ENCODE measurements at places on chromosomes 4 and X. TPM values are rescaled to one million over a fixed set of nuclear protein-coding genes. Genes with fewer than 3 reads are reported as not detected.

GRCh38 chrX:105753411-105753810, 68.9 kb upstream of the NRK start:
- no peak overlapping the region for H3K4me3 ChIP-seq
- H3K27me3 ChIP-seq: no peaks in the 10 kb centered on the region
- no peaks in the 10 kb centered on the region for H3K36me3 ChIP-seq
- no peak for DNase-seq

- no peak for DNase-seq
- H3K27ac ChIP-seq: no peak overlapping the region
- H3K4me1 ChIP-seq: no peaks in the 10 kb centered on the region
- no peak overlapping the region for H3K4me3 ChIP-seq
Measured at GRCh38 chr4:21469438-21470300, 478.9 kb downstream of the KCNIP4 start.

DNA sequence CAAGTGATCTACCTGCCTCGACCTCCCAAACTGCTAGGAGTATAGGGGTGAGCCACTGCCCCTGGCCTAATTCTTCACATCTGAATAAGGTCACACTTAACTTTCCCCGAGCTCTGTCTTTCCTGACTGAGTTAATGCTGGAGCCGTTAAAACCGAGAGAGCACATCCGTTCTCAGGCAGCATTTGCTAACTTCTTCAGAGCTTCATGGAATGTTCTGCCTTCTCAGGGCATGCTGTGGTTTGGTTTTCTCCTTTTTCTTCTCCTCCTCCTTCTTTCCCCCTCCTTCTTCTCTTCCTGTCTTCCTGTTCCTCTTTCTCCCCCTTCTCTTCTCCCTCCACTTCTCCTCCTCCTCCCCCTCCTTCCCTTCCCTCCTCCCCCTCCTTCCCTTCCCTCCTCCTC, 119.9 kb downstream of the ASMT start:
- DNase-seq: no peak
- H3K4me3 ChIP-seq: no peak overlapping the region
- peaks cover 3% of the 10 kb centered on the region for H3K36me3 ChIP-seq
- no peaks in the 10 kb centered on the region for H3K4me1 ChIP-seq
- H3K27me3 ChIP-seq: no peaks in the 10 kb centered on the region

- no peak overlapping the region for H3K4me3 ChIP-seq
- DNase-seq: no peak
- H3K27ac ChIP-seq: no peak overlapping the region
- H3K27me3 ChIP-seq: no peaks in the 10 kb centered on the region
- peaks cover 3% of the 10 kb centered on the region for H3K4me1 ChIP-seq
Measured at GRCh38 chr4:105197777-105198176, 51.1 kb downstream of the TET2 start.

DNA sequence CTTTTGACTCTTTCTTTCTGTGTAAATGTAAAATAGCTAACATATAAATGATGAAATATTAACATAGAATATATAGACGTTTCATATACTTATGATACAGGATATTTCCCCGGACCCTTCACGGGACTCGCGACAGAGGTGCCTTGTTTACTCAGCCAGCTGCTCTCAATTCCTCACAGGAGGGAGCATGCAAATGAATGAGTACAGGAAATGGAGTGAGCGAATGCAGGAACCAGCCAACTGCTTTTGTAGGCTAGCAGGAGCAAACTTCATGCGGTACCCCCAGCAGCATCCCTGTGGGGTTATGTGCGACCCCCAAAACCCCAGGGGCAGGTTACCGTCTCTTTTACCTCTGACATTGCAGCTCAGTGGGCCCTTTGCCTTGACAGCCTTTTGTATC, 110.3 kb upstream of the PDHA2 start:
- H3K36me3 ChIP-seq: no peaks in the 10 kb centered on the region
- no peaks in the 10 kb centered on the region for H3K27me3 ChIP-seq
- H3K4me1 ChIP-seq: no peaks in the 10 kb centered on the region
- no peak overlapping the region for H3K4me3 ChIP-seq

DNA sequence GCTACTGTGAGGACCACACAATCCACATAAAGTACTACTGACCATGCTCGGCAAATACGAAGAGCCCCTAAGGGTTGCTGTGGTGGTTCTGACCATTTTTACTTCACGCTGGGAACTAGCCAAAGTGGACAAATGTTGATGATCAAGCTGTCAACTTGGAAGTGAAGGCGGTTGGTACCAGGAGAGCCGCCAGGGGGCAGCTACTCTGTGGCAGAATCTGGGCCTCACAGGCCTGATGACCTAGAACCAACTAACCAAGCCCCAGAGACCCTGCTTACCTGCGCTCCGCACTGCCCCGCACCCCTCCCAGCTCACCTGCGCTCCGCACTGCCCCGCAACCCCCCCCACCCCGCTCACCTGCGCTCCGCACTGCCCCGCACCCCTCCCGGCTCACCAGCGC, 5.6 kb downstream of the GAK start:
- H3K4me3 ChIP-seq: no peak overlapping the region
- peaks cover 66% of the 10 kb centered on the region for H3K4me1 ChIP-seq
- H3K36me3 ChIP-seq: peaks cover 5% of the 10 kb centered on the region
- no peak overlapping the region for H3K27ac ChIP-seq
- no peaks in the 10 kb centered on the region for H3K27me3 ChIP-seq

DNA sequence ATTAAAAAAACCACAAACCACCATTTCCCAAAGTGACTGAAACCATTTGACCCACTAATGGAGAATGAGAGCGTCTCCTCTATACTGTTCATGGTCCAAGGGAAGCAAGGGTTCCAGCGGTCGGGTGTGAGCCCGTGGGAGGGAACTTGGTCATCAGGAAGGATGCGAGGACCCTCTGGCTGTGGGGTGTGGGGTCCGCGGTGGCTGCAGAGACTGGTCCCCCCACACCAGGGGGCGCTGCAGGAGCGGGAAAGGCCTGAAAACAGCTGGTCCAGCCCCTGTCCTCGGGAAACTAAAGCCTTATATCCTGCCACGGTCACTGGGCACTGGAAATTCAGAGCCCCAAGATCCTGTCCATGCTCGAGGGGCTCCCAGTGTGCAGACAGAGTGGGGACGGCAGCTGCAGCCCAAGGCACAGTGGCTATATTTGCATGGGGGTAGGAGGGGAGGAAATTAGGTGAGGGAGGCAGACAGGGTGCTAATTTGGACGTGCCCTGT, 4.3 kb downstream of the BLOC1S4 start:
- DNase-seq: peak; percentile 74
- peaks cover 3% of the 10 kb centered on the region for H3K36me3 ChIP-seq
- no peaks in the 10 kb centered on the region for H3K27me3 ChIP-seq

DNA sequence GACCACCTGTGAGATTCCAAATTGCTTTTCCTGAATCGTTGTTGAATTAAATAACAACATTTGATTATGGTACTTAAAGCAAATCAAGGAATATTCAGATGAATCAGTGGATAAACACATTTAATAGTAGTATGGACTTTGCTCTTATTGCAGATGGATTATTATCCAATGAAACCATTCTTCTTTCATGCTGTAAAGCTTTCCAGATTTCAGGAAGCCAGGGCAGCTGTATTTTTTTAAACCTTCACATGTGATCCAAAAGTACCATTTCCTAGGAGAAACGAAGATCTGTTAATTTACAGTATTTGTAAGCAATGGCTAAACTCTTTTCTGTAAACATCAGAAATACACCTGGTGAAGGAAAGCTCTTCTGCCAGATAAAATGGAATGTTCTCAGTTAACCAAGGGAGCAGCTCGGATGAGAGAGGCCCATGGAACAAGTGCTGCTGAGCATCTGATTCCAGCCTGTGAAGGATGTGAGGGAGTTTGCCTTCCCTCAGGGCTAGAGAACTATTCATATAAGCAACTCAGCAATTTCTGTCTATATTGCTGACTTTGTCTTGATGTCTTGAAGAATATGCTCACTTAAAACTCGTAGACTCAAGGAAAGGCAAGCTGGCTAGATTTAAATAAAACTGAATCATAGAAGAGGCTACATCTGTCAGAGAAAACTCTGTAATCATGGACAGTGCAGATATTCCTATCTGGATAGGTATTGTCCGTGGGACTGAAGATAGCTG, 94.4 kb upstream of the LIMCH1 start:
- no peak overlapping the region for H3K27ac ChIP-seq
- no peak overlapping the region for H3K4me3 ChIP-seq
- H3K27me3 ChIP-seq: no peaks in the 10 kb centered on the region
- H3K36me3 ChIP-seq: no peaks in the 10 kb centered on the region
- no peak for DNase-seq

DNA sequence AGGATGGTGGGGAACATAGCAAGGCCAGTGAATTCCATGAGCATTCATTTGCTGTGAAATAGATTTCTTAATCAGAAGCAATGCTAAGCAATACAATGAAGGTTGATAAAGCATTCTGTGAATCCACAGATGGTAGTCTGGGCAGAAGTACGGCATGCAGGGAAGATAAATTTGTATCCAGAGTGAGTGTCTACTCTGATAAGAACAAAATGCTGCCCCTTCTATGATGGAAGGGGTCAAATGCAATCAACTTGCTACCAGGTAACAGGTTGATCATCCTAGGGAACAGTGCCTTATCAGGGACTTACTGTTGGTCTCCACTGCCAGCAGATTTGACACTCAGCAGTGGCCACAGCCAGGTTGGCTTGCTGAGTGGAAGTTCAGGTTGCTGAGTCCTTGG, 189.4 kb downstream of the MAB21L2 start:
- no peaks in the 10 kb centered on the region for H3K4me1 ChIP-seq
- no peak for DNase-seq
- no peak overlapping the region for H3K4me3 ChIP-seq
- H3K27ac ChIP-seq: no peak overlapping the region
- no peaks in the 10 kb centered on the region for H3K27me3 ChIP-seq
- peaks cover 4% of the 10 kb centered on the region for H3K36me3 ChIP-seq

GRCh38 chr4:62292911-62293310, 1092.8 kb downstream of the ADGRL3 start:
- H3K4me1 ChIP-seq: no peaks in the 10 kb centered on the region
- no peak overlapping the region for H3K27ac ChIP-seq
- H3K27me3 ChIP-seq: no peaks in the 10 kb centered on the region
- no peak overlapping the region for H3K4me3 ChIP-seq
- DNase-seq: no peak
- H3K36me3 ChIP-seq: no peaks in the 10 kb centered on the region

DNA sequence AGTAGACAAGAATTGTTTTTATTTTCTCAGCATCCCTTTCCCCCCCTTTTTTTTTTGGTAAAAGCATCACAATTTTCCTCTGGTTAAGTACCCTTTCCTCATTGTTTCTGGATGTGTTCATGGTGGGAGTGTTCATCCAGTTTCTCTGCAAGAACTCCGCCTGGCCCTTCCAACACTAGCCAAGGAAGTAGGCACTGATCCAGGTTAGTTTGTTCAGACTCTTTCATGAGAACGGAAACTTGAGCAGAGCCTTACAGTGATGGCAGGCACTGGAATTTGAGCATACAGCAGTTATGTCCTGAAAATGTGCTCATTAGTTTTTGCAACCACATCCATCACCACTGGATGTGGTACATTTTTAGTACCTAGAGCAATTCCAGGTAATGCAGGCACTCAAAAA, 336.1 kb upstream of the BOD1L1 start:
- H3K4me3 ChIP-seq: no peak overlapping the region
- H3K4me1 ChIP-seq: no peaks in the 10 kb centered on the region
- no peak for DNase-seq
- no peaks in the 10 kb centered on the region for H3K27me3 ChIP-seq

GRCh38 chr4:183443655-183444213, 702 bp upstream of the CDKN2AIP start:
- peak overlapping the region; percentile 96 for H3K27ac ChIP-seq
- H3K36me3 ChIP-seq: peaks cover 24% of the 10 kb centered on the region
- H3K4me1 ChIP-seq: peaks cover 47% of the 10 kb centered on the region
- H3K4me3 ChIP-seq: peak overlapping the region; percentile 84
- peak; percentile 62 for DNase-seq

Gene RTL3
- not detected for total RNA-seq

DNA sequence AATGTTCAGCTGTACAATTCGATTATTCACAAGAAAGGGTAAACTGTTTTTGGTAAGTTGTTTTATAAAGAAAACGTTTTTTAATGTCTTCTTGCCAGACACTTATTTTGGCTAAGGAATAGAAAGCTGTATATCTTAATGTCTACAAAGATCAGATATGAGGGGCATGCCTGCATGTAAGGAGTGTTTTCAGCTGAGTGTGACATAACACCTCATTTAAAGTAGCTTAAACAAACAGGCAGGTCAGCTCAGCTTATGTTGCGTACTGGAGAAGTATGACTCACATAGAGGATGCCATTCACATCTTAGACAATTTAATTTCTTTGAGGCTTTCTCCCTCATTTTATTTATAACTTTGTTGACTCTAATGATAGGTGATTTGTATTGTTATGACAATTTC, 30.4 kb downstream of the LAMTOR3 start:
- H3K27me3 ChIP-seq: no peaks in the 10 kb centered on the region
- no peak overlapping the region for H3K4me3 ChIP-seq

DNA sequence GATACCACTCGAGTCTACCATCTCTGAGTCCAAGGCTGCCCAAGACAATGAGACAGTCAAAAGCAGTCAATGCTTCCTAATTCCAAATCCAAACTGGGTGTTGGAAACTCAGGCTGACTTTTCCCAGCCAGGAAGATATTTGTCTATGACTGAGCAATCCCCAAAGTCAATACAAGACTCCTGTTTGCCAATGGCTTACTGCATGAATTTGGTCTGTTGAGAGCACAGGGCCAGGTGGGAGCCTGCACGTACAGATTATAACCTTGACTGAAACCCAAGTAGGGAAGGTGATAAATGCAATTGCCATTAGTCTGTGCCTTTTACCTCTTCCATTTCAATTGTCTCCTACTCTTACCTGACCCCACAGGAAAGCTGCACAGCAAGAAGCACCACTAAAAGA, 72.6 kb upstream of the PPARGC1A start:
- H3K4me3 ChIP-seq: no peak overlapping the region
- no peaks in the 10 kb centered on the region for H3K27me3 ChIP-seq
- no peak for DNase-seq

GRCh38 chr4:53541577-53542206, 49.6 kb downstream of the LNX1 start:
- no peak for DNase-seq
- no peaks in the 10 kb centered on the region for H3K4me1 ChIP-seq
- H3K4me3 ChIP-seq: no peak overlapping the region
- H3K36me3 ChIP-seq: no peaks in the 10 kb centered on the region

Gene MTCP1
- 16.1 TPM for total RNA-seq

- H3K4me3 ChIP-seq: no peak overlapping the region
- no peaks in the 10 kb centered on the region for H3K4me1 ChIP-seq
- no peaks in the 10 kb centered on the region for H3K36me3 ChIP-seq
- H3K27ac ChIP-seq: no peak overlapping the region
Measured at GRCh38 chrX:16191605-16192004, 24.3 kb downstream of the MAGEB17 start.

DNA sequence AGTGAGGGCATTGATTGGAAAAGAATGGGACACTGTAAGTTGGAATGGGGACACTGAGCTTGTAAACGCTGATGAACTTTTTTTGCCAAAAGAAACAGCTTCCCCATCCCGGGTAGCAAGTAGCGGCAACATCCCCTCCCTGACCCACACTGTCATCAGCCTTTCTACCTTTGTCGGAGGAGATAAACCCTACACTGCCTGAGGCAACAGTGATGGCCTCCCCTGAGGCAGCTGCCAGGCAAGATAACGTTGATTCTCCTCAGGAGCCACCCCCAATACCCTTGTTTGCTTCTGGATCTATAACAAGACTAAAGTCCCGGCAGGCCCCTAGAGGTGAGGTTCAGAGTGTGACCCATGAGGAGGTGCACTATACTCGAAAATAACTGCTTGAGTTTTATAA, 10.3 kb upstream of the RAB33B start:
- H3K27me3 ChIP-seq: no peaks in the 10 kb centered on the region
- H3K4me1 ChIP-seq: no peaks in the 10 kb centered on the region
- H3K36me3 ChIP-seq: no peaks in the 10 kb centered on the region
- no peak for DNase-seq
- H3K4me3 ChIP-seq: no peak overlapping the region
- H3K27ac ChIP-seq: no peak overlapping the region

GRCh38 chr4:52852041-52852440, 10.1 kb upstream of the RASL11B start:
- H3K27me3 ChIP-seq: peaks cover 8% of the 10 kb centered on the region
- H3K4me3 ChIP-seq: no peak overlapping the region
- no peak for DNase-seq
- no peak overlapping the region for H3K27ac ChIP-seq
- no peaks in the 10 kb centered on the region for H3K4me1 ChIP-seq
- H3K36me3 ChIP-seq: no peaks in the 10 kb centered on the region
